ENCODE measurements at places on chromosomes 4 and X. TPM values are rescaled to one million over a fixed set of nuclear protein-coding genes. Genes with fewer than 3 reads are reported as not detected.

CYTL1 gene
- total RNA-seq: not detected

TMPRSS11A gene
- total RNA-seq: not detected

FHDC1 gene
- 0.71 TPM for total RNA-seq

SMAD1 gene
- 11.2 TPM for total RNA-seq

BCLAF3 gene
- total RNA-seq: 4.0 TPM

SYTL4 gene
- 3.8 TPM for total RNA-seq

SLBP gene
- total RNA-seq: 71.7 TPM

FAM149A gene
- total RNA-seq: 1.3 TPM

CXorf65 gene
- not detected for total RNA-seq

RPS6KA6 gene
- 4.5 TPM for total RNA-seq

FAM184B gene
- 0.05 TPM for total RNA-seq

TMEM35A gene
- not detected for total RNA-seq

Data from A549 treated with GW870086 at 1 μM for 4 hours (cell line).